ENCODE measurements at places on chromosomes 3 and 15. TPM values are rescaled to one million over a fixed set of nuclear protein-coding genes. Genes with fewer than 3 reads are reported as not detected.

Gene IP6K2
- total RNA-seq, result 33.8 TPM

Gene GCSAM
- total RNA-seq, result not detected

Gene ADAMTSL3
- 28.8 TPM for total RNA-seq

Gene ASB14
- total RNA-seq, result not detected

Gene SMARCC1
- 24.9 TPM for total RNA-seq
